ENCODE measurements at places on chromosomes 5 and 9. TPM values are rescaled to one million over a fixed set of nuclear protein-coding genes. Genes with fewer than 3 reads are reported as not detected.

Gene CDHR2
- not detected for total RNA-seq

Gene TRAF2
- total RNA-seq, result 27.3 TPM

Gene LECT2
- total RNA-seq, result not detected

Gene CLTA
- total RNA-seq, result 262 TPM

Gene SPATA31C1
- not detected for total RNA-seq

Gene MYOT
- not detected for total RNA-seq

Data from melanocyte of skin (primary cell).